ENCODE measurements at places on chromosomes 11 and 22.

DNA sequence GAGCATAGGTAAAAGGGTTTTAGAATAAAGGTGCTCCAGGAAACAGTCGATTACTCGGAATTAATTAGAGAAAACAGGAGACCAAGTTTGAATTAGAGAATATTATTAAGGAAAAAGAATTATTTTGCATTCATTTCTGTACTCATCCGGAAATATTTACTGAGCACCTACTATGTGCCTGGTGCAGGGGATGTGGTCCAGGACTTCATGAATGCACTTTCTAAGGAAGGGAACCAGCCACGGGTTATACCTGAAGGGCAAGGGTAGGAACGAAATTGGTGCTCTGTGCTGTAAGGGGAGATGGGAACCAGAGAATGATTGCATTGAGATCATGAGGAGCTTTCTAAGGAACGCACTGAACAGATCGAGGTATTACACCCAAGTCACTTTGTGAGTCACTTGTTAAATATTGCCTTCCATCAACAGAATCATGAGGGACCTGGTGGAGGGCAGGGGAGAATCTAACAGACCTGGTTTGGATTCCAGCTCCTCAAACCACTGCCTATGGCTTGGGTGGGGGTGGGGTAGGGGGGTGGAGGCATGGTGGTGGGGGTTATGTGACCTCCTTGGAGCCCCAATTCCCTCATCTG lies 40.9 kb downstream of the C11orf96 start:
- no peak for DNase-seq

DNA sequence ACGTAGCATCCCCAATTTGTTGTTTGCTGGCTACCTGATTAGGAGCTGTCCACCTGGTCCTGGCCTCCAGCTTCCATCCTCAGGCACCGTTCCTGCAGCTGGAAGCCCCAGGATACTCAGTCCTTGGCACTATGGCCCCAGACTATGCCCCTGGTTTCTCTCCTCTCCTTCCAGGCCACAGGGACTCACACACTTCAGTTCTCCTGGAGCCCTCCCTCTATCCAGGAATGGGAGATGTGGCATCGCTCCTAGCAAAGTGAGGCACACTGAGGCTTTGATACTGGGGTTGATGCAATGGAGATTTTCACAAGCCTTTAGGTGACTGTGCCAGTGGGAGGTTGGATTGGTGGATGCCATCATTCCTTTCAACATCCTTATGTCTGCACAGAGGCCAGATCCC lies 142.8 kb upstream of the B3GAT1 start:
- no peak for DNase-seq

DNA sequence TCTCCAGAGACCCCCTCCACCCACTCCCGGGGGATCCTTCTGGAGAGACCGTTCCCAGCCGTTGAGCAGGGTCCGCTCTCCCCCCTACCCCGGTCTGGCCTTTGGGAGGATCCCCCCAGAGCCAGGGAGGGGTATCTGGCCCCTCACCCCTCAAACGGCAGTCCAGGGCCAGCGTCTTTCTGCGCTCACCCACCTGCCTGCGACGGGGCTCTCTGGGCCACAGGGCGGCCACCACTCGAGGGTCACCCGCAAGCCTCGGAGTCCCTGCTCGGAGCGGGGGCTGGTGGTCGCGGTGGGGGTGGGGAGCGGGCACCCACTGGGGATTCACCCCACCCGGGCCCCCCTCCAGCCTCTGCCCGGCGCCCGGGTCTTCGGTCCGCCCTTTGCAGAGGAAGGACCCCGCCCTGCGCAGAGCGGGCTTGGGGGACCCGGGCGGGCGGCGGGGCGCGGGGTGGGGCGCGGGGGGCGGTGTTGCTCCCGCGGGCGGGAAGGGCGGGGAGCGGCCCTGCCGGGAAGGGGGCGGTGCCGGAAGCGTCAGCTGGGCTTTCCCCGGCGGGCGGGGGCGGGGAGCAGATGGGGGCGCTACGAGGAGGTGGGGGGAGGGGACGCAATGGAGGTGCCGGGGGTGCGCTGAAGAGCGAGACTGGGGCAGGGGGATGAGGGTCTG lies 16.6 kb downstream of the CRELD2 start:
- DNase-seq = peak; percentile 65

GRCh38 chr22:46602025-46602424 lies 18.2 kb upstream of the GRAMD4 start:
- no peak for DNase-seq

- DNase-seq = no peak
Measured at GRCh38 chr11:116312570-116313391, 460.0 kb downstream of the BUD13 start.

- no peak for DNase-seq
Measured at GRCh38 chr11:126484266-126484665, 128.8 kb downstream of the ST3GAL4 start.

DNA sequence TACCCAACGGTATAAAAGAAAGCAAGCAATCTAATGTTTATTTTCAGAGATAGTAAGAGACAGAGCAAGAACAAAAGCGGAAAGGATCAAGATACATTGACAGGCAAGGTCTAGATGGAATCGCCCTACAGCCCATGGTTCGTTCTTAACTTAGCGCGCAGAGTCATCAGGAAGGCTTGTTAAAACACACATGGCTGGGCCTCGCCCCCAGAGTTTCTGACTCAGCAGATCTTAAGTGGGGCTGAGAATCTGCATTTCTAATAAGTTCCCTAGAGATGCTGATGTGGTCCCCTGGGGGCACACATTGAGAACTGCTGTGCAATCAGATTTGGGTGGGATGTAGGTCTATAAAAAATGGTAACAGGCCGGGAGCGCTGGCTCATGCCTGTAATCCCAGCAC lies 35.8 kb upstream of the CHRM4 start:
- no peak for DNase-seq

DNA sequence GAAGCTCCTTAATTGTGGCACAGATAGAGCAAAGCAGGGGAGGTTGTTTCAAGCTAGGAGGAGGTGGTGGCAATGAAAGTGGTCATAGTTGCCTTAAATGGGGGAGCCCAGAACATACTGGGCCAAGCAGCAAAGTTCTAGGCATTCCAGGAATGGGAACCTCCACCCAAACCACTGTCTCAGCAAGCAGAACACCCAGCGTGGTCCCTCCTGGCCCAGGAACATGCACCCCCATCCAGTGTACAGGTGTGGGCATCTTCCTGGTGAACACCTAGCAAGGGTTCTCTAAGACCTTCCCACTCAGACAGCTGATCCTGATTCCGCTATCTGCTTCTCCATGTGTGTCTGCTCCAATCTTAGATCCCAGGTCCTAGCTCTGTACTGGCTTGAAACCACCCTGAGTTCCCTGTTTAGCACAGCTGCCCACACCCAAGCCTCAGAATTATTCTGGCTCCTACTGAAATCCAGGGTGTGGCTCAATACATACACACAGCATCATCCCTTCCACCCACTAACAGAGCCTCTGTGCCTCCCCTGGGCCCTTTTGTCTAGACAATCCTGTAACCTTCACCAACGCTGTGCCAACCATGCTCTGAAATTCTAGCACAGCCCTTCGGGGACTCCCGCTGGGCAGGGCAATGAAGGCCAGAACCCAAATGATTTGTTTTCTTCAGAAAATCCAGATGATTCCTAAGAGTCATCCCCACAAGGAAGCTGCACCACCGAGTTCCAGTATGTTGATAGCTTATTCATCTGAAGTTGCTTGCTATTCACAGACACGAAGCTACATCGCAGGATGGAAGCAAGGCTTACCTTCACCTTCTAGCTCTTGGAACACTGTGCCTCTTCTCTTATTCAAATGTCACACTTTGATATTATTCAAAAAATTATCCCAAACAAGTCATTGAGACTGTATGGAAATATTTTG lies 76.6 kb downstream of the ABTB2 start:
- DNase-seq = no peak

DNA sequence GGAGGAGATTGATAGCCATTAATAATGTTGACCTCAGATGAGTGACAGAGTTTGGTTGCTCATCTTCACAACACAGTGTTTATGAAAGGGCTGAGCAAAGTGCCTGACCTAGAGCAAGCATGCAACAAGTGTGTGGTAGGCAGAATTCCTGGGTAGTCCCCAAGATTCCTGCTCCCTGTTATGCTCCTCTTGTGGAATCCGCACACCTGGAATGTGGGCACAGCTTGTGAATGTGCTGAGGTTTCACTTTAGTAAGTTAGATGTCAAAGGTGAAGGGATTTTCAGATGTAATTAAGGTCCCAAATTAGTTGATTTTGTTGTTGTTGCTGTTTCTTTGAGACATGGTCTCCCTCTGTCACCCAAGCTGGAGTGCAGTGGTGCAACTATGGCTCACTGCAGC lies 20.7 kb upstream of the SPON1 start:
- no peak for DNase-seq

DNA sequence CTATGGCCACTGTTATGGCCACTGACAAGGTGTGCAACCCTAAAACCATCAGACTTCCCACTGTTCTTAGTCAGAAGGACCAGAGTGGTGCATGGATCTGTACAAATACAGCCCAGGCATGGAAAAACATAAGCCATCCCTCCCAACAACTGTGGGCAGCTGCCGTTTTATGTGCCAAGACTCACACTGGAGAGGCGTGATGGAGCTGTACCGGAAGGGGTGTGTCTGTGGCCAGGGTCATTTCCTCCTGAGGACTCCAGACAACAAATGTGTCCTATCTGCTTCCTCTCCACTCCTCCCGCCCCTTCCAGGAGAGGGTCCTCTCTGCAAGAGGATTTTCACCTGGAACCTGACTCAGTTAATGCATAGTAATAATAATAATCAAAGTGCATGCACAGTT lies 29.5 kb downstream of the KCNJ1 start:
- DNase-seq = no peak

- no peak for DNase-seq
Measured at GRCh38 chr11:64224891-64225607, 937 bp downstream of the TRPT1 start.

DNA sequence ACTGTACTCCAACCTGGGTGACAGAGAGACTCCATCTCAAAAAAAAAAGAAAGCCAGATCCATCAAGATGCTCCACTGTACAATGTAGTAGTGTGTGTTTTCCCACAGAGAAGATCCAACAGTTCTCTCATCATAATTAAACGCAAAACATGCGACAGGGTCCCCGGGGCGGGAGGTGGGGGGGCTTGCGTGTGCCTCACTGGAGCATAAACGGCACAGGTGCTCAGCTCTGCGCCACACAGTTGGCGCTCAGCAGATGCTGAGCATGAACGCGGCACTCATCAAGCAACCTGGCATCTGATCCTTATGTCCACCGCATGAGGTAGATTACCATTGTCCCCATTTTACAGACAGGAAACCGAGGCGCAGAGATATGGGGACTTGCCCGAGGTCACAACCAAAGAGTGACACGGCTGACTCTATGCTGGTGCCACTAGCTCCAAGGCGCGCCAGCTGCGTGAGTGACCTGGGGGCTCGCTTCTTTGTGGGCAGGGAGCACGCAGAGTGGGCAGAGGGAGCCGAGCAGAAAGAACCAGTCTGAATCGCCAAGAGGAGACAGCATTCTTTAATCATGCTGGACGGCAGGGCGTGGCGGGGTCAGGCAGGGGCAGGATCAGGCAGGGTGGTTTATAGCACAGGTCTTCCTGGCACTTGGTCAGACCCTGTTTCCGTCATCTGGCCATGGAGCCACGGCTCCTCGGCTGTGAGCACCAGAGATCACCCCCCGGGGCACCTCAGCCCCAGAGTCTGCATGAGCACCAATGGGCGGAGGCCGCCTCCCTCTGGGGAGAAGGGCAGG lies 8.2 kb downstream of the C1QTNF6 start:
- DNase-seq = no peak

DNA sequence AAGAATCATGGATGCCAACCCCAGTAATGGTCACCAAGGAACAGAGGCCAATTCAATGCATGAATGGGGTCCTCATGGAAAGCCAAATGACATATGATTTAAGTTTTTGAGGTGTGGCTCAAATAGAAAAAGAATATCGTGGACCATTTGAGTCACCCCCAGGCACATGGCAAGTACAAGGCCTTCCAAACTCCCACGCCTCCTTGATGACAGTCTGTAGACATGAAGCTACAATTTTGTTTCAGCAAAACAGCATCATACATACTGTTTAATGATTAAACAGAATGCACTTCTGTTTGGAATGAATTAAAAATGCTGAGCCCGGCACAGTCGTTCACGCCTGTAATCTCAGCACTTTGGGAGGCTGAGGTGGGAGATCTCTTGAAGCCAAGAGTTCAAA lies 7.4 kb downstream of the FADD start:
- no peak for DNase-seq

GRCh38 chr22:35478633-35479107 lies 62.0 kb upstream of the RASD2 start:
- DNase-seq = no peak

- no peak for DNase-seq
Measured at GRCh38 chr11:26929806-26930517, 64.0 kb upstream of the FIBIN start.

DNA sequence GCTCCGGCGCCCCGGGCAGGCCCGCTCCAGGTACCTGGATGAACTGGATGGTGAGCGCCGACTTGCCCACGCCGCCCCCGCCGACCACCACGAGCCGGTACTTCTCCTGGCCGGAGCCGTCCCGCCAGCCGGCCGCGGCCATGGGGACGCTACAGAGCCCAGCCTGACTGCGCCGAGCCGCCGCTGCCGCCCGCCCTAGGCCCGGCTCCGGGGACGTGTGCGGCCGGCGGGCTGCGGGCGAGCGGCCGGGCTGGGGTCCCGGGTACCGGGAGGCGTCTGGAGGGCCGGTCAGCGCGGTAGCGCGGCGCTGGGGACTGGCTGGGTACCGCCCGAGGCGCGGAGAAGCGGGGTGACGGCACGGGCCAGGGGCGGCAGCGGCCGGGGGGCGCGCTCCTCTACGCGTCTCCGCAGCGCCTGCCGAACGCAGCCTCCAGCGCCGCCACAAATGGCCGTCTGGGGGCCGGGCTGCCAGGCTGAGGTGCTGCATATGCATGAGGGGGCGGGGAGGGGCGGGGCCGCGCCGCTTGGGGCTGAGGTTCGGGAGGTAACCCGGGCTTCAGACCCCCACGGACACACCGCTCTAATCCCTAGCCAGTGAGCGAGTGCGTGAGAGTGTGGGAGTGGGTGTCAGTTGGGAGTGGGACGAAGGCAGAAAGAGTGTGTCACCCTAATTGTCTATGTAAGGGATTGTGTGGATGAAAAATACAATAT lies at the start of gene RRAS2:
TSS of gene RRAS2 (minus strand) at position 455 of the 711 bp plus-strand sequence. CDS start at position 142, 313 bp downstream.
- peak; percentile 88 for DNase-seq

DNA sequence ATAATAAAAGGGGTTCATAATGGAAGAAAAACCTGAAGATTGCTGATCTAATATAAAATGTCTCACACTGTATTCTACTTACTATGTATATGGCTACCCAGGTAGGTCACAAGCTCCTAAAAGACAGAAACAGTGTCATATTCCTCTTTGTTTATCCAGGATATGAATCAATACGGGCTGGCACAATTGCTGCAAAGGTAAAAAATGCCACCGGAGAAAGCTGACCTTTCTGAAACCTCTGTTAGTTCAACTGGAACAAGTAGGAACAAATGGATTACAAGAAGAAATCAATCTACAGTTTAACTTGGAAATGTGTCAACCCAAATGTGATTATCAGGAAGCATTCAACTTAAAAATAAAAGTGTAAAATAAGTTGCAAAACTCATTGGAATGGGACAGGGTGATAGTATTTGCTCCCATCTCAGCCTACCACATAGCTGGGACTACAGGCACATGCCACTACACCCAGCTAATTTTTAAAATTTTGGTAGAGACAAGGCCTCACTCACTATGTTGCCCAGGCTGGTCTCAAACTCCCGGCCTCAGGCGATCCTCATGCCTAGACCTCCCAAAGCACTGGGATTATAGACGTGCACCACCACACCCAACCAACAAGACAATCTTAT lies 27.6 kb downstream of the SLC35F2 start:
- no peak for DNase-seq
